ENCODE measurements at places on chromosomes 11 and 22.

- DNase-seq, result peak; percentile 79
Measured at GRCh38 chr11:46006418-46007070, 84.1 kb downstream of the LARGE2 start.

DNA sequence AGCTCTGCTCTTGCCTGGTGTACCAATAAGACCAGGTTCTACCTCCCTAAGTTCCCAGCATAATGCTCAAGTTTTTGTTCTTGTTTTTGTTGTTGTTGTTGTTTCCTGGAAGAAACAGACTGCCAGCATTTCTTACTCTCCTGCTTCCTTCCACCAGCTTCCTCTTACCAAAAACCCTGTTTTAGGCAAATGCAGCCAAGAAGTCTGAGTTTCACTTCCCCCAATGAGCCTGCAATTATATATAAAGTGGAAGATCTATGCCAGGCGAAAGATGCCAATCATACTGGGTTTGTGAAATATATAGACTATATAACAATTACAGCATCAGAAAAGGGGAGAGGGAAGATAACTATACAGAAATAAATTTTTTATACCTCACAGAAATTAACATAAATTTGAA is 931.5 kb upstream of the FAT3 start:
- no peak for DNase-seq

- DNase-seq, result no peak
Measured at GRCh38 chr11:78699609-78700135, 125.0 kb upstream of the NARS2 start.

DNA sequence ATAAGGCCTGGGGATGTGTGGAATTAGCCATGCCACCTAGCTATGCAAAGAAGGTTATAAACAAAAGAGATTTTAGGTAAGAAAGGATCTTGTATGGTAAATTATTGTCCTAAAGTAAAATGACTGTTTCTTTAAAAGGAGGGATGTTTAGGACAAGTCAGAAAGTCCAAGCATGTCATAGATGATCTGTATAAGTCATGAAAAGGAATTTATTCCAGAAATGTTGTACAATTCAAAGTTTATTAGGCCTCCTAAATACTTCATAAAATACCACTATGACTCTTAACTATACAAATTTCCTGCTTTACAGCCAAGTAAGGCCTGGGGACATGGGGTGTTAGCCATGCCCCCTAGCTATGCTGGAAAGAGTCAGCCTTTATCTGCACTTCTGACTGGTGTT is 22.7 kb downstream of the OR5A2 start:
- DNase-seq, result no peak
